Activated B cell treated with CpG ODN at 0.5 μM for 24 hours (primary cell): ENCODE measurements at places on chromosomes 5 and 9.

DNA sequence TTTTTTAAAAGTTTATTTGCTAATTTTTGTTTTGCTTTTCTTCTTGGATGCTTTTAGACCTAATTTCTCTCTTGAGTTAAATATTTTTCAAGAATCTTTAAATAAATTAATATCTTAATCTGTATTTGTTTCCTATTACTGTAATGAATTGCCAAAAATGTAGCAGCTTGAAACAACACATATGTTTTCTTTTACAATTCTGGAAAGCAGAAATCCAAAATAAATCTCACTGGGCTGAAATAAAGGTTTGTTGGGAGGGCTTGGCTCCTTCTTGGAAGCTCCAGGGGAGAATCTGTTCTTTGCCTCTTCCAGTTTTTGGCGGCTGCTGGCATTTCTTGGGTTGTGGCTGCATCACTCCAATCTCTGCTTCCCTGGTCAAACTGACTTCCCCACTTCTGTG, 658.1 kb upstream of the ARRDC3 start:
- H3K4me3 ChIP-seq: no peak overlapping the region
- H3K27ac ChIP-seq: no peak overlapping the region
- H3K27me3 ChIP-seq: no peaks in the 10 kb centered on the region
- no peaks in the 10 kb centered on the region for H3K4me1 ChIP-seq

- no peaks in the 10 kb centered on the region for H3K36me3 ChIP-seq
- H3K4me3 ChIP-seq: peak overlapping the region; percentile 84
- H3K27ac ChIP-seq: peak overlapping the region; percentile 26
Measured at GRCh38 chr9:89606624-89607311, 2.0 kb downstream of the GADD45G start.

GRCh38 chr9:20579524-20580314, 42.6 kb downstream of the MLLT3 start:
- H3K4me1 ChIP-seq: no peaks in the 10 kb centered on the region
- H3K36me3 ChIP-seq: no peaks in the 10 kb centered on the region
- H3K4me3 ChIP-seq: no peak overlapping the region
- DNase-seq: no peak
- H3K27me3 ChIP-seq: no peaks in the 10 kb centered on the region

GRCh38 chr5:88394536-88395175, 126.0 kb upstream of the TMEM161B start:
- H3K4me1 ChIP-seq: no peaks in the 10 kb centered on the region
- H3K27ac ChIP-seq: no peak overlapping the region
- peaks cover 13% of the 10 kb centered on the region for H3K27me3 ChIP-seq
- H3K4me3 ChIP-seq: no peak overlapping the region
- no peak for DNase-seq

DNA sequence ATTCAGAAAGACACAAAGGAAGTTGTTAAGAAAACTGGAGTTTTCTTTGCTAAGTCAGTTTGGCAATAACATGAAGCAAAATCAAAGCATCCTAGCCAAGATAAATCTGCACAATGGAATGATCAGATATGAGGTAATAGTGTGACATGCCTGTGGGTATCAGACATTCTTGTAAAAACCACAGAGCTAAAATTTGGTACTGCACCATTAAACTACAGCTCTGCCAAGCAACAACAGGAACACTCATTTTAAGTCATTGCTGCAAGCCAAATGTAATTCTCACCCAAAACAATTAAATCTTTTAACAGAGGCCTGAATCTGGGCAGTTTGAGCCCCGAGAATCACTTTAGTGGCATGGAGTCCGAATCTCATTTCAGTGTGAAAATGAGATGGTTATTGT, 96.6 kb downstream of the VCAN start:
- no peak overlapping the region for H3K4me3 ChIP-seq
- H3K36me3 ChIP-seq: no peaks in the 10 kb centered on the region
- H3K4me1 ChIP-seq: no peaks in the 10 kb centered on the region
- H3K27me3 ChIP-seq: peaks cover 7% of the 10 kb centered on the region

DNA sequence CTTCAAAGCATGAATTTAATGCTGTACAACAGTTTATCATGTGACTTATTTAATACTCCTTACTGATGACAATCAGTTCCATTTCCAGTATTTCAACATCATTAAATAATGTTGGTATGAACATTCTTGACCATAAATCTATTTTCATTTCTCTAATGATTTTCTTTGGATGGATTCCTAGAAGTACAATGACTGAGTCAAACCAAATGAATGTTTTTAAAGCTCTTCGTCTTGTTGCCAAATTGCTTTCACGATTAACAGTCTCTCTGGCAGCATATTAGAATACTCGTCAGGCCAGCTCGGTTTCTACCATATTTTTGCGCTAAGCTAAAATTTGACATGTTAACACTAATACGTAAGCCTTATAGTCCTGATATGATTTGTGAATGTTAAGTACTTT, 197.0 kb downstream of the TRPM3 start:
- H3K27me3 ChIP-seq: no peaks in the 10 kb centered on the region
- no peaks in the 10 kb centered on the region for H3K4me1 ChIP-seq
- H3K4me3 ChIP-seq: no peak overlapping the region
- no peak overlapping the region for H3K27ac ChIP-seq
- DNase-seq: no peak
- H3K36me3 ChIP-seq: no peaks in the 10 kb centered on the region
